Activated CD4-positive, alpha-beta T cell treated with anti-CD3 and anti-CD28 coated beads for 36 hours (primary cell): ENCODE measurements at places on chromosomes 13 and 19. TPM values are rescaled to one million over a fixed set of nuclear protein-coding genes. Genes with fewer than 3 reads are reported as not detected.

SIGLEC7 gene
- not detected for total RNA-seq

JOSD2 gene
- 17.4 TPM for total RNA-seq

GIPR gene
- total RNA-seq, result 4.5 TPM

ERICH6B gene
- not detected for total RNA-seq

NDUFB7 gene
- total RNA-seq, result 121 TPM

ZNF615 gene
- total RNA-seq, result 9.0 TPM

SLC7A9 gene
- total RNA-seq, result 0.14 TPM

SERTM1 gene
- not detected for total RNA-seq

CEACAM3 gene
- total RNA-seq, result not detected

CYP4F11 gene
- not detected for total RNA-seq

AMER2 gene
- not detected for total RNA-seq

VSTM2B gene
- not detected for total RNA-seq

C19orf18 gene
- total RNA-seq, result 0.33 TPM

SHISA7 gene
- total RNA-seq, result not detected

TPTE2 gene
- 0.25 TPM for total RNA-seq

RYR1 gene
- total RNA-seq, result 3.1 TPM

ZNF382 gene
- total RNA-seq, result 20.0 TPM

ZNF296 gene
- total RNA-seq, result 3.1 TPM

KCTD4 gene
- total RNA-seq, result not detected

N4BP2L1 gene
- 16.5 TPM for total RNA-seq
